ENCODE measurements at places on chromosomes 16 and 17.

- no peak for DNase-seq
Observed at GRCh38 chr17:45366691-45367090, 49.9 kb upstream of the MAP3K14 start.

GRCh38 chr17:17883801-17884200 is 47.0 kb upstream of the SREBF1 start:
- DNase-seq = no peak

DNA sequence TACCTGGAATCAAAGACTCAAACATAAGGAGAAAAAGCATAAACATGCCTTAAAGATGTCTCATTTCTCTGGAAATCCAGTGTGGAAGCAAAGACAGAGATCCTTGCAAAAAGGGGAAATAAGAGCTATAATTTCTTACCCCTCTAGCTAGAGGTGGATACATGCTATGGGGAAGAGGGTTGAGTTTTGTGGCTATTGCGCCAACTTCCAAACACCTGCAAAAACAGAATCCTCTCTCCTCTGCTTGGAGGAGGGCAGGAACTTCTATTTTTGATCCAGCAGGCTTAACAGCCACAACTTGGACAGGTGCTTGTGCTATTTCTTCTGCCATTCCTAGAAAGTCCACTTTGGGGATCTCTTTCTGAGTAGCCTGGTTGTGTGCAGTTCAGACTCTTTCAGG is 21.5 kb upstream of the NUDT7 start:
- DNase-seq = no peak

GRCh38 chr17:181245-182049 is at the start of gene DOC2B:
Gene DOC2B (minus strand): TSS chr17:181650. CDS start chr17:181479, 171 bp downstream.
- no peak for DNase-seq

GRCh38 chr16:50497592-50497991 is 50.6 kb upstream of the NKD1 start:
- DNase-seq = no peak

DNA sequence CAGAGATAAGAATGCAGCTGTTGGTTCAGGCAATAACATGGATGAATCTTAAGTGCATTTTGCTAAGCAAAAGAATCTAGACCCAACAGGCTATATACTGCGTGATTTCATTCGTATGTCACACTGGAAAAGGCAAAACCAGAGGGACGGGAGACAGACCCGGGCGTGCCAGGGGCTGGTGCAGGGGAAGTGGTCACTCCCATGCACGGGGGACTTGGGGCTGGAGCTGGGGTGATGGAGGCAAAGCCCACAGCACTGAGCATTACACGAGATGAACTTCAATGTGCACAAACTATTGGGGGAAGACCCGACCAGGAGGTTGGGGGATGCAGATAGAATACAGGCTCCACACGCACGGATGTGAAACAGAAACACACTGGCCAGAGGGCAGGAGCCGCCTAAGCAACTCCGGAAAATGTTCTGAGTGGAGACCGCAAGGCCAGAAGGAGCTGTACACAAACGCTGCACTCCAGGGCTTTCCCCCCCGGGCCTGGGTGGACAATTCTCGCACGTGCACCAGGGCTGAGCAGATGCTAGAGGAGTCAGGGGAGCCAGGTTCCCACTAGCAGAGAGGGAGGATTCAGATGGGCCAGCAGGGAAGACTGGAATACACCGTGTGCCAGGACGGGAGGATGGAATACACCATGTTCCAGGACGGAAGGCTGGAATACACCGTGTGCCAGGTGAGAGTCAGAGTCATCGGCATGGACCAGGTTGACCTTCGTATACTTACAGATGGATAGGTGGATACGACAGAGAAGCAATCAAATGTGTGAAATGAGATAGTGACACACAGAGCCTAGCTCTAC is 11.3 kb downstream of the LMF1 start:
- no peak for DNase-seq

DNA sequence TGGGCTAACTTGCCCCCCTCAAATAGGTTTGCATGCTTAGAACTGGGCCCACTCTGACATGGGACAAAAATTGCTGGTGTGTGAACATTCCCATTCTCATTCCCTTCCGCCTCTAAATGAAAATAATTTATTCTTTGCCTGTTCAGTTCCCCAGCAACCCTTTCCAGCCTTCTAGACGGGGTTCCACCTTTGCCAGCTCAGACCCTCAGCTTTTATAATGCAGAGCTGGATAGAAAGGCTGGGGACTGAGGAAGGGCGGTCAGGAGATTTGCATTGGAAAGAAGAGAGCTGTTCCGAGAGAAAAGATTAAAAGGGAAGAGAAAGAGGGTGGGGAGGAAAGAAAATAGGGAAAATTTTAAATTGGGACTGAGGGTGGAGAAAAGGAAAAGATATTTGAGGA is 151.1 kb upstream of the WSCD1 start:
- DNase-seq = no peak

DNA sequence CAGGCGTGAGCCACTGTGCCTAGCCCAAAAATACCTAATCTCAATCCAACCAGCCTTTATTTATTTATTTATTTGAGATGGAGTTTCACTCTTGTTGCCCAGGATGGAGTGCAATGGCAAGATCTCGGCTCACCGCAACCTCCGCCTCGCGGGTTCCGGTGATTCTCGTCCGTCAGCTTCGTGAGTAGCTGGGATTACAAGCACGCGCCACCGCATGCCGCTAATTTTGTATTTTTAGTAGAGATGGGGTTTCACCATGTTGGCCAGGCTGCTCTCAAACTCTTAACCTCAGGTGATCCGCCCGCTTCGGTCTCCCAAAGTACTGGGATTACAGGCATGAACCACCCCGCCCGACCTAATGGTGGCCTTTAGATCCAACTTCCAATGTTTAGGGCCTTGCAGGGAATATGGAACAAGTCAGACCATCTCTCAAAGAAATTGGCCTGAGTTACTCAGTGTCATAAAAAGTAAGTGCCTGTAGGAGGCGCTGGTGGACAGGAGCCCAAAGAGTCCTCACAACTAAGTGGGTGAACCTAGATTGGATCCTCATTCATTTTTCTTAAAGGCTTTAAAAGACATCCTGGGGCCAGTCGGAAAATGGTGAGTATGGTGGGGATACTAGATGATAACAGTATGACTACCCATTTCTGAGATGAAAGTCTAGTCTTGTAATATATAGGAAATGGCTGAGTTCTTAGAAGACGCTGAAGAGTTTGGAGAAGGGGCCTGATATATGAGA is 4.6 kb downstream of the ZSCAN10 start:
- no peak for DNase-seq

DNA sequence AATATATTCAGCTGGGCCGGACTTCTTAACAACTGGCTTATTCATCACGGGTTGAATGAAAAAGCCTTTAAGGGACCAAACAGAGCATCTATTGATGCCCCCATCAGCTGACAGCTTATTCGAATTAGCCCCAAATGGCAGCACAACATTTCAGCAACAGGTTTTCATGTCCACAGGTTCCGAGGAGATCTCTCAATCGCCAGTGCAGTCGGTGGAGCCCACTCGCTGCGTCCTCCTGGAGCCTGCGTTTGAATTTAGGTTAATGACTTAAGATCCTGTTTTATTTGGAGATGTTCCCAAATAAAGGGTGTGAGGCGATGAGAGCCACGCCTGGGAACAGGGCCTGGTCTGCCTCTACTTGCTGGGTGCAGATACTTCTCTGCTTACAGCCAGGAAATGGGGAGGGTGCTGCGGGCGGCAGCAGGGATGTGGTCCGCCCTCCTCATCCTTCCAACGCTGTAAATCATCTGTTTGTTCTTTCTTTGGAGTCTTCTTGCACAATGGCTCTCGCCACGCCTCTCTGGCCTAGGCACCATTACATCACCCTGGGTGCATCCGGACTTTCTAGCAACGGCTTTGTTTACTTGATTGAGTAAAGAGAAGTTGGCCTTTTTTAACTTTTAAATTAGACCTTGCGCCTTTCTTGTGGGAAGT is 22.6 kb downstream of the NDE1 start:
- no peak for DNase-seq

DNA sequence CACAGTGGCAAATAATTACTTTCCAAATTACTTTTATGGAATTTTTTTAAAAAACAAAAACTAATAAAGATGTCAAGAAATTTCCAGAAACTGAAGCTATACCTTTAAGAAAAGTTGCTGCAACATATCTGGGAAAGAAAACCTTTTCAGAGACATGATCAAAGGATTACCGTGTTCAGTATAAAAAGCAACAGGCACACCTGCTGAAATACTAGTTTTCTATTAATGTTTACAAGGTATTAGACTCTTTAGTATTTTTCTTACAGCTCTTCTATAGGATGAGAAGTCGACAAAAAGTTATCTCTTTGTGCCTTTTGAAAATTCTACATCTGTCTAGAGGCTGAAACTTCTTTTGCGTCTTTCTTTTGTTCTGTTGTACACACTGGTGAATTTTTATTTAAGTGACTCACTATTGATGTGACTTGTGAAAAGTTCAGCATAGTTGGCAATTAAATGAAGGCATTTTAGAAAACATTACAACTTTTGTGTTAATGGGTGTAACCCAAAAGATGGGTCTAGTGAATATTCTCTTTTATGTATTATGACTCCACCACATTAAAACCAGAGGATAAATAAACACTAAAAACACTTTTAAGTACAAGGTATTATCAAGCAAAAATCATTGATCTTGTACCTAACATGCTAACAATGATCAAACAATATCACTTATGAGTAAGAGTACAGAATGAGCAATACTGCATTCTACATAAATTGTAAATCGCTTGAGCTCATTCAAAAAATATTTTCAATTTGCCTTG is 23.8 kb downstream of the NACA2 start:
- DNase-seq = no peak

Measured in activated naive CD8-positive, alpha-beta T cell treated with anti-CD3 and anti-CD28 coated beads, Interleukin-2, amount 50 U/mL, for 16 hours (primary cell).